ENCODE measurements at places on chromosomes 16 and 17.
A peak's percentile ranks its signal among the peaks of the same experiment; 100 is the strongest.

GRCh38 chr17:61981323-61981722, 53.5 kb upstream of the INTS2 start:
- no peak for DNase-seq

GRCh38 chr16:89860747-89861304, 12.6 kb upstream of the TCF25 start:
- DNase-seq: peak; percentile 61

GRCh38 chr16:29663016-29663806, at the start of gene SPN:
Gene SPN, plus strand, starts transcription at chr16:29663247. Its CDS starts 482 bp downstream, at chr16:29663729.
- no peak for DNase-seq

- DNase-seq: no peak
These were observed 92.8 kb downstream of the KATNIP start for GRCh38 chr16:27642756-27643155.

DNA sequence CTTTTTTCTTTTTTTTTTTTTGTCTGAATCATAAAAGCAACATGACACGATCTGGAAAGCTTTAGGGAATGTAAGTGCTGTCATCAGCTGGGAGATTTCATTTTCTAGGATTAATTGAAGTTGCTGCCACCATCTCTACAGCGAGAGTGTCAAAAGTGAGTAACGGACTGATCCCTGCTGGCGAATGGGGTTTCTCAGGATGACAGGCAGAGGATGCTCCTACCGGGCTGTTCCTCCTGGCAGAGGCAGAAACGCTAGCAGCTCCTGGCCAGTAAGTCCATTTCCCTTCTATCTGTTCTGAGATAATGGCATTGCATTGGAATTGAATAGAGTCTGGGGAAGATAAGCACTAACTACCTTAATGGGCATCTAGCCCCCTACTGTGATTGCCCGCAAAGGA, 80.5 kb upstream of the KIFC3 start:
- no peak for DNase-seq

GRCh38 chr16:6317934-6318333, 1014.7 kb upstream of the RBFOX1 start:
- no peak for DNase-seq

DNA sequence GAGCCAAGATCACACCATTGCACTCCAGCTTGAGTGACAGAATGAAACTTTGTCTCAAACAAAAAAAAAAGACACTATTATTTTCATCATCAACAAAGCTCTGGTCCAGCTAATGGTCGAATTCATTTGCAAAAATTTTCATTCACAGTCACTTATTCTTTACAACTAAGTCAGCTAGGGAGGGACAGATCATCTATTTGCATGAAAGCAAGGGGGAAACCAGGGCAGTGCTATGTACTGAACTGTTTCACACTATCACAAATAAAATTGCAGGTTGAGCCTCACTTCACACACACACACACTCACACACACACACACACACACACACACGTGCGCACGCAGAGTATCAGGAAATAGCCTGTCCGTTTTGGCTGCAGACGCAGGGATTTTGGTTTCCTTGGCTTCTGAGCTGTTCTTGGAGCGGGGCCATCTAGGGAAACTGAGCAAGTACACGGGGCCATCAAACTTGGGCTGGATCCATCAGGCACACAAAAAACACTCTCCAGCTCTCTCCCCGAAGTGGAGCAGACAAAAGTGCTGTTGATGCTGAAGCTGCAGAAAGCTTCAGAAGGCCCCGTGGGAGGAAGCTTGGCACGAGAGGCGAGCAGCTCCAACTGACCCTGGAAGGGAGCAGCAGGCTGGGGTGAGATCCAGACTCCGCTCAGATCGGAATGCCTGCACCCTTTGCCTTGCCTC, 44.3 kb upstream of the HELZ start:
- DNase-seq: no peak

DNA sequence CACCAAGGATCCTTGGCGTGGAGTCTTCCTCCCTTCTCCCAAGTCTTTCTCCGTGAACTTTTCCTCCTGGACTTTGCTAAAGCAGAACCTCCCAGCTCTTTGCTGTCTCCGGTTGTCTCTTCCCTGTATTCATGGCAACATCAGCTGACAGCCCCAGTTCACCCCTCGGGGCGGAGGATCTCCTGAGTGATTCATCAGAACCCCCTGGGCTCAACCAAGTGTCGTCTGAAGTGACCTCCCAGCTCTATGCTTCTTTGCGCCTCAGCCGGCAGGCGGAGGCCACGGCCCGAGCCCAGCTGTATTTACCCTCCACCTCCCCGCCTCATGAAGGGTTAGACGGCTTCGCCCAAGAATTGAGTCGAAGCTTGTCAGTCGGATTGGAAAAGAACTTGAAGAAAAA, 943 bp downstream of the CNTROB start:
- no peak for DNase-seq

GRCh38 chr16:47627085-47627639, 166.0 kb downstream of the PHKB start:
- DNase-seq: no peak

DNA sequence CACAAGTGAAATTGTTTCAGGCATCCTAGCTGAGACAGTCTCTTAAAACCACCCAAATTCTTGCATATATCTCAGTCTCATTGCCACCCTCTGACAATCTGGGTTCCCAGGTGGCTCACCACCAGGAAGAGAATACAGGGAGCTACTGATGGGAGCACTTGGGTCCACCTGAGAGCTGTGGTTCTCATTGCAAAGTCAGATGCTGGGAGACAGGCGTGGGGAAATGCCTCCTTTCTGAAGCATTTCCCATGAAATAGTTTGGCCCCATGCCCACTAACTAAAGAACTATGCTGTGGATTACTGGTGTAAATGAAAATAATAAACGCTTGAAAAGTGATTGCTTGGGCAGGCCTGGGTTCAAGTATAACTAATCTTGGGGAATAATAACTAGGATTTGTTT, 70.3 kb downstream of the CMC2 start:
- no peak for DNase-seq

DNA sequence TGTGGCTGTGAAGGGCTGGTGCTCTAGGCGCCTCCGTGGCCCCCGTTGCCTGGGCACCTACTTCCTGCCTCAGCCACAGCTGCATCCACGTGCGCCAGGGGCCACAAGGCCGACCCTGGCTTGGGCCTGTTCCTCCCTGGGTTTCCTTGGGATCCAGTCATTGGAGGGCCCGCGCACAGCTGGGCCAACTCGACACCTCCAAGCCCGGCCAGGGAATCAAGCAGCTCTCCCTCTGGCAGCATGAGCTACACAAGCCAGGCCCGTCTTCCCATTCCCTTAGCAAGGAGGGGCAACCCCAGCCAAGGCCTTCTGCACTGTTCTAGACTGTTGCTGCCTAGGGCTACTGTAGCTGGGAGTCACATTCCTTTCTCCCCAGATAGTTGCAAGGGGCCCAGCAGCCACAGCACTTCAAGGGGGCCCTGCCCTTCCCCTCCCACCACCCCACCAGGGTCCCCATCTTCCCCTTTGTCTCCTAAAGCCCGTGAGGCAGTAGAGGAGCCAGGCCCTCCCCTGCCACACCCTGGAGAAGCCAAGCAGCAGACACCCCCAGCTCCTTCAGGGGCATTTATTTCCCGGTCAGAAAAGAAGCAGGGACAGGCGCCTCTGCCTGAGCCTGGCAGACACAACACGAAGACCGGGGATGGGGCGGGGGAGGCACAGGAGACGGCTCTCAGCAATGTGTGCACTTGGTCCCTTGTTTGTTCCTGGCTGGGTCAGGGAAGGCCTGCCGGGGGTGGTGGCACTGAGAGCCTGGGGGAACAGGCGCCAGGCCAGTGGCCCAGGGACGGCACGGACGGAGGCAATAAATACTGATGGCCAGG, 3.8 kb downstream of the ARHGDIA start:
- no peak for DNase-seq

- DNase-seq: no peak
These were observed 1.2 kb upstream of the CBX4 start for GRCh38 chr17:79840269-79840988.

GRCh38 chr16:64012166-64012565, 1109.7 kb downstream of the CDH11 start:
- DNase-seq: no peak

DNA sequence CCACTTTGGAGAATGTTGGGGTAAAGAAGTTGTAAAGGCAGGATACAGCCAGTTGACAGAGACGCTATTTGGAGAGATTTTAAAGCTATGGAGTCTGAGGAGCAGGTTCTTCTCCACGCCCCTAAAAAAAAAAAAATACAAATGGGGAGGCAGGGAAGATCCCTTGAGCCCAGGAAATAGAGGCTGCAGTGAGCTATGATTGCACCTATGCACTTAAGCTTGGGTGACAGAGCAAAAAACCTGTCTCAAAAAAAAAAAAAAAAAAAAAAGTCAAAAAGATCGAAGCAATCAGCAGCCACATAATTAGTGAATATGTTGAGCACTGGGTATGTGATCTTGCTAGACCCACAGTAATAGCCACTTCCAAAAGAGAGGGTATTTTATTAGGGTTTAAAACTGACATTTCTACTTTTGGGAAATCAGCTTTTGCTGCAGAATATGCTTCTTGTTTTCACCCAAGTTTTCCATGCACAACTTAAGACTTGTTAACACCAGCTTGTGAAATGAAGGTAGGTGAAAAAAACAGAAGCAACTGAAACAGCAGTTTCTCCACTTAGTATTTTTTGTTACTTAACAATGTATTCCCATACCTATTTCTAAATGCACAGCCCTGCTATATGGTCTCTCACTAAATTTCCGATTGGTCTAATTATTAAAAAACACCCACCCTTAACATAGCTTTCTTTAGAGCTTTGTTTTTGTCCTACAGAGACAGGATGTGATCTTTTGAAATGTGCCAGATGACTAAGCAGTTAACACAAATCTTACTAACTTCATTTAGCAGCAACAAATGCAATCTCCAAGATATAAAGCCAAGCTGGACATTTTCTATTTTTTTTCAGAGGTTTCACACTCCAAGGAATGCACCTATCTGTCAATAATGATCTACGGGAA, 2.5 kb upstream of the ARL6IP1 start:
- DNase-seq: no peak

GRCh38 chr17:60542071-60542470, 16.0 kb upstream of the APPBP2 start:
- DNase-seq: no peak

DNA sequence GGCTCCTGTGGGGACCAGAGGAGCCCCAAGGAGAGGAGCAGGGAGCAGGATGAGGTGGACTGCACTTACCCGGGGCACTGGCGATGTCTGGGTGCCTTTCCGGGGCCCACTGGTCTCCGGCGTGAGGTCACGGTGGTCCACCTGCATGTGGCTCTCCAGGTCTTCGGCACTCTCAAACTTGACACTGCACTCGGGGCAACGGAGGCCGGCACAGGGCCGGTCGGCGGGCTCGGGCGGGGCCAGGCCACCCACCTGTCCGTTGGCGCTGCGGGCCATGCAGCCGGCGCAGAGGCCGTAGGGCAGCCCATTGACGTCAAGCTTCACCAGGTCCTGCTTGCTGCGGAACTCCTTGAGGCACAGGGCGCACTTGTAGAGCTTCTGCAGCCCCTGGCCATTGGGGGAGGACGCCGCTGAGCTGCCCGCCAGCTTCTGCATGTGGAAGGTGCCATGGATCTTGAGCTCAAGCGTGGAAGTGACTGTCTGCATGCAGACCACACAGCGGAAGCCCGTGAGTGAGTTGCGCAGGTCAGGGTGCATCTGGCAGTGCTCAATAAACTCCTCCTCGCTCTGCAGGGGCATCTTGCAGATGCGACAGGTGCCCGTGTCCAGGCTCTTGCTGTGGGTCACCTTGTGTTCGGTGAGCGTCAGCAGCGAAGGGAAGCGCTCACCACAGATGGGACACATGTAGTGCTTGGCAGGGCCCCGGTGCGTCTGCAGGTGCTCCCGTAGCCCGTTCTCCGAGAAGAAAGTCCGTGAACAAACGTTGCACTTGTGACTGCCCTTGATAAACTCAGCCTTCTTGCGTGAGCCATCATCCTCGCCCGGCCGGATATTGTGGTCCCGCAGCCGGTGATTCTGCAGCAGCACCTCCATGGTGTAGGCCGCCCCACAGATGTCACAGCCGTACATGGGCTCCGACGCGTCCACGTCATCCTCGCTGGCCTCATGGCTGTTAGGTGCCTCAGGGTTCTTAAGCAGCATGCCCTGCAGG, 220.0 kb downstream of the ZNF423 start:
- no peak for DNase-seq

DNA sequence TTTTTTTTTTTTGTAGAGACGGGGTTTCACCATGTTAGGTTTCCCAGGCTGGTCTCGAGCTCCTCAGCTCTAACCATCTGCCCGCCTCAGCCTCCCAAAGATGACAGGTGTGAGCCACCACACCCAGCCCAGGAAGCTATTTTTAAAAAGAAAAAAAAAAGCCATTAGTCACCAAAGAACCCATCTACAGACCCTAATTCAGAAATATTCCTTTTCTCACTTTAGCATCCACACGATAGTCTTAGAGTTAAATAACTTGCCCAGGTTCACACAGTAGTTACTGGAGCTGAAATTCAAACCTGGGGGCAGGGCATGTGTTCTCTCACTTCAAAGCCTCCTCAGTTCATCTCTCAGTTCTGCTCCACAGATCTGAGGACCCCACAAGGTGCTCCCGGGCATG, 70.3 kb upstream of the NOL11 start:
- no peak for DNase-seq

GRCh38 chr17:50816271-50816670, 19.1 kb upstream of the WFIKKN2 start:
- no peak for DNase-seq

DNA sequence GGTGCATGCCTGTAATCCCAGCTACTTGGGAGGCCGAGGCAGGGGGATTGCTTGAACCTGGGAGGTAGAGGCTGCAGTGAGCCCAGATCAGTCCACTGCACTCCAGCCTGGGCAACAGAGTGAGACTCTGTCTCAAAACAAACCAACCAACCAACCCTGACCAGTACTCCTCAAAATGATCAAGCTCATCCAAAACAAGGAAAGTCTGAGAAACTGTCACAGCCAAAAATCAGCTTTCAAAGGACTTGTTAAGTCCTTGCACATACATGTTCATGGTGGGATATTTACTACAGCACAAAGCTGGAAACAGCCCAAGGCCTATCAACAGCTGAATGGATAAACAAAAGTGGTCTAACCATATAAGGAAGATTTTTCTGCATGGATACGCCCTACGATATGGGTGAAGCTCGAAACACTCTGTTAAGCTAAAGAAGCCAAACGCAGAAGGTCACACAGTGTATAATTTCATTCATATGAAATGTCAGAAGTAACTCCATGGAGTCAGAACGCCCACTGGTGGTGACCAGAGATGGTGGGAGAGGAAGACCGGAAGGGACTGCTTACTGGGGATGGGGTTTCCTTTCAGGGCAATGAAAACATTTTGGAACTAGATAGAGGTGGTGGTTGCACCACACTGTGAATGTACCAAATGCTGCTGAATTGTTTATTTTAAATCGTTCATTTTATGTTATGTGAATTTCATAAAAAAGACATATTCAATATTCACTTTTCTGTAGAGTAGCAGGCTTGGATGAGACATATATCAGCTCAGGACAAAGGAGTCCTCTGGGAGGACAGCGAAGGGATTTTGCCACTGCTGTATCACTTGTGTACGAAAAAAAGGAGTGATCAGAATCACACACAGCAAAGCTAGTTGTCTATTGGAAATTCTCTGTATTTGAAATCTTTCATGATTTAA, 17.7 kb downstream of the CCL17 start:
- DNase-seq: no peak

DNA sequence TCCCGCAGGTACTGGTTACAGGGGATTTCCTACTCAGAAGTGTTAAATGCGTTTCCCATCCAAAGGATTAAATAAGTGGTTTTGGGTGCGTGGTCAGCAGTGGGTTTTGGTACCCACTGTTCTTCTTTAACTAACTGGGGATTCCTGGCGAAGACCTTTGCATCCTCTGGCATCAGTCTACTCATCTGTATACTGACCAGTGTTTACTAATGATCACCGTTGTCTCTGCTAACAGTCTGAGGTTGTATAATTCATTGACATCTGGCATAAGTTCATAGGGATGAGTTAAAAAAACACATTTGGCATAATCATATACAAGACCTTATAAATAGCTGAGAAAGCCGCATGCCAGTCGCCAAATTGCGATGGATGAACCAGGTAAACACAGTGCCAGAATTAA, 339.1 kb downstream of the PMP22 start:
- DNase-seq: no peak
